ENCODE measurements at places on chromosomes 4 and X. TPM values are rescaled to one million over a fixed set of nuclear protein-coding genes. Genes with fewer than 3 reads are reported as not detected.

The NKX6-1 gene
- 0.64 TPM for total RNA-seq

The TREX2 gene
- 1.6 TPM for total RNA-seq

- no peak for DNase-seq
Measured at GRCh38 chr4:109375778-109376414, 57.7 kb upstream of the SEC24B start.

GRCh38 chr4:92528541-92528940 is 224.8 kb downstream of the GRID2 start:
- DNase-seq: no peak

DNA sequence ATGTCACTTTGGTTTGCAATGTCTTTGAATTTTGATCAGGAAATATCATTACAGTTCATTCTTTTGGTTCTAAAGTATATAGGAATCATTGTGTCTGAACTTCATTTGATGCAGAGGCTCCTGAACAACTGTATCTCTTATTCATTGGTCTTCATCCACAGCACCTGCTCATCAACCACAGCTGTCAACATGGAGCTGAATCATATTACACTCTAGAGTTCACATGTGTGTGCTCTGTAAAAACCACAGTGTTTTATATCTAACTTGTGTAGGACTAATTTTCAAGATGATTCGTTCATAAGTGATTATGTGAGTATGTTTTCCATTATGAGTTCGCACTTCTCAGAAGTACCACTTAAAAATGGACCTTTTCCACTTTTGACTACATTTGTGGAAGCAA is 643.3 kb upstream of the FAM241A start:
- DNase-seq: no peak

DNA sequence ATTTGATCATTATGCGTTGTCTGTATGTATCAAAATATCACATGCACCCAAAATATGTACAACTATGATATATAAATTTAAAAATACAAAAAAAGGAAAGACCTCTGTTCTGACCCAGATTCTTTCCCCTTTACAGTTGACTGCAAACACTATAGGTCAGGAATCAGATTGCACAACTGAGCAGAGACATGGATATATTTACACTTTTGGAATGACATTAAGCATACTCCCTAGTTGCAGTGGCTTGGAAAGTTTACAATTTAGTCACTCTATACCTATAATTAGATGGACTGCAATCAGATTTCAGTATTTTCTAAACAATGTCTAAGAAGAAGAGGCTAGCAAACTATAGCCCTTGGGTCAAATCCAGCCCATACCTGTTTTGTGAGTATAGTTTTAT is 98.5 kb upstream of the INPP4B start:
- DNase-seq: no peak

- DNase-seq: no peak
Measured at GRCh38 chr4:68348577-68348976, 1.3 kb downstream of the YTHDC1 start.

DNA sequence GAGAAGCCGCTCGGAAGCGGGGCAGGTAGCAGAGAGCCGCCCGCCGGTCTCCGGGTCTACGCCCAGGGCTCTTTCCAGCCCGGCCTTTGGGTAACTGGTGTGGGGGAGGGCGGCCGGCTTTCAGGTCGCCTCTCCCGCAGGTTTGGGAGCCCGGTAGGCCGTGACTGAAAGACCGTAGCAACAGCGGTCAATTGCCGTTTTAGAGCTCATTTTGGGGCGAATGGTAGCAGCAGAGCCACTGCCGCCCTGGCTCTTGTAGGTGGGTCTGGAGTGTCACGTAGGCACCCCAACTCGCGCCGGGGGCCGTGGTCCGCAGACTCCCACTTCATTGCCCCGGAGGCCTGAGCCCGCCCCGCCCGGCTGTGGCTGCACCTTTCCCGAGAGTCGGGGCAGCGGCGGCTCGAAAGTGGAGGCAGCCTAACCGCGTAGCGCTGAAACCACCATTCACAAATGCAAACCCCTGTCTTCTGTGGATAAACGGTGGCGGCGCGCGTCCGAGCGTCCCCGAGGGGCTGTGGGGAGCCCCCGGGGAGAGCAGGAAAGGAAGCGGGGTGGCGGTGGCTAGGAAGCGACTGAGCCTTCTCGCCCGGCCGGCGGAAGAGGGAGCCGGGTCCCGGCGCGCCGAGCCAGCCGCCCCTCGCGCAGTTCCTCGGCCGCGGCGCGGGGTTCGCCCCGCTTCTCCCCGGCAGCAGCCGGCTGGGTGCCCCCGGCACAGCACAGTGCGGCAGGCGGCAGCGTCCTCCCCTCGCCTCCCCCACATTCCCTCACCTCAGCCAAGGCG is 2185.1 kb upstream of the TENM3 start:
- no peak for DNase-seq

DNA sequence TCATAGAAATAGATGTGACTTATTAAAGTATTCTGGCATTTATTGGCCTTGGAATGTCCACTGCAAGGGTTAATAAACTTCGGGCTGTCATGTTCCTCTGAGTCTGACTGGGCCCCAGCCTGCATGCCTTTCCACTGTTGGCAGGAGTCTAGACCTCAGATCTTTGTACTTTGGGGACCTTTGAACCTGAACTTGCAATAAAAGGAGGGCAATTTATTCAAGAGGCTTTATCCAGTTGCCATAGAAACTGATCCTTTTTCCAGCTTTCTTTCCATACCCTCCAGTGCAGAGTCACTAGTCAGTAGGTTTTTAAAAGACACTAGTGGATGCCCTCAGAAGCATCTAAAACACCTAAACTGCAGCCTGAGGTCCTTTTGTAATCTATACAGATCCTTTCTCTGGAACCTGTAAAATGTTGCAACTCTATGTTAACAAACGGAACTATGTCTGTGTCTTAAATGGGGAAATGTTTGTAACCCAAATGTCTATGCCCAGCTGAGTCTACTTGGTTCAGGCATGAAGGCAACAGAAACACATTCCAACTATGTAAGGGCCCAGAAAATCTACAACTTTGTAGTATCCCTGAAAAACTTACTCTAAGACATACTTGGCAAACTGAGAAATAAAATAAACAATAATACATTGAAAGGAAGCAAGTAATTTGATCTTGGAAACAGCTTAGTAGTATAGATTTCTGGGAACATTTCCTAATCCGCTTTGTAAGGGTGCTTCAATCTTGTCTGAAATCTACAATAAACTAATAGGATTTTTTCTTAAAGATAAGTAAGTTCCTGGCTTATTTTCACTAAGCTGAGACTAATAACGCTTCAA is 41.5 kb downstream of the SOWAHB start:
- peak; percentile 66 for DNase-seq
